ENCODE measurements at places on chromosomes 2 and 18.

DNA sequence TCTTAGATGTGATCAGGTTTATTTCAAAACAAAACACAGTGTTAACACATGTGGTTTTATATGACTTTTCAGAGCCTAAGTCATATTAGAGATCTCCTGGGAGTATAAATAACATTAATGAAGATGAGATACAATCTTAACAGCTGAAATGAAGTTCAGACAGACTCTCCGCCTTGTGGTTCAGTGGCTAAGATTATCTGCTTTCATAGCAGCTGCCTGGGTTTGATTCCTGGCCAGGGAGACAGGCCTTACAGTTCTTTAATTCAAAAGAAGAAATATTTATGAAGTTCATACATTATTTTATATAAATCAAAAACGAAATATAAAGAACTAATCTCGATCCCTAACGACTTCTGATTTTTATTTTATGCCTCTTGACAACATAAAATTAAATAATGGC, 35.2 kb upstream of the TTC32 start:
- no peak for DNase-seq

DNA sequence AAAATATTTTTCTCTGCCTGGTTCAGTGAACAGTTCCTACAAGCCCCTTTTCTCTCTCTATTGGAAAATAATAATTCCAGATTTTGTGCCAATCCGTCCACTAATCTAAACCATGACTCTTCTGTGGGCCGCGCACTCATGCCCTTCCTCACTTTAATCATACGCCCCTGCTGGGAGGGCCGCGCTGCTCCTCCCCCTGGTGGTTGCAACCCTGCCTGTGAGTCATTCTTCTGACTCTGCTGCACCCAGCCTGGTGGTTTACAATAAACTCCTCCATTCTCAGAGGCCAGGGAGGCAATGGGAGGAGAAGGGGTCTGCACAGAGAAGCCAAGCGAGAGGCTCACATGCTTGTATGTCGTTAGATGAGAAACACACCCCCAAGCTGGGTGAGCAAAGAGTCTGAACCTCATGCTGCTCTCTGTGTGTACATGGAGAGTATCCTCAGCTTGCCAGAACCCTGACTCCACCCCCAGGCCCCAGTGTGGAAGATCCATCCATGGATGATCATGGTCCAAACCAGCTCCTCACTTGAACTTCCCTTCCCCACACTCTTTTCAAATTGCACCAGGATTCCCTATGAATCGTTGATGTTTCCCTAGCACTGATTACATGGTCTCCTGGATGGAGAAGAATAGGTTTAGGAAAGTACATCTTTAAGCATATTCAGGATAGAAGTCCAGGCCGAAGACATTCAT, 228.9 kb downstream of the ANKRD30B start:
- DNase-seq: peak; percentile 14

DNA sequence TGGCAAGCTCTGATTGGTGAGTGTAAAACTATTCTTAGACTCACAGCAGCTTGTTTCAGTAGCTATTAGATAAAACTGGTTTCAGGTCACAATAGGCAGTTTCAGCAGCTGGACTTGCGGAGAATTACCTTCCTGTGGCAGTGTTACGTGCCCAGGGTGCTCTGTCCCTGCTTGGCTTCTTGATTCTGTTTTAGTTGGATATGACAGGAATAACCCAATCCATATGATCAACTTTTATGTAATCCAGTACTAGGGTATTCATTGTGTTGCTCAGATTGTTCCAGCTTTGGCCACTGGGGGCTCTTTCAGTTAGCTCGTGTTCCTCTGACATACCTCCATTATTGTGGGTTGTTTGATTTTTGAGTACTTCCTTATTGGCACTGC, 43.1 kb downstream of the INPP4A start:
- DNase-seq: peak; percentile 64

GRCh38 chr18:57026316-57026715, 120.6 kb upstream of the BOD1L2 start:
- DNase-seq: no peak

GRCh38 chr2:118856978-118857676, 9.7 kb upstream of the EN1 start:
- no peak for DNase-seq

Data from HAP-1 (cell line).